ENCODE measurements at places on chromosomes 11 and 22.
A peak's percentile ranks its signal among the peaks of the same experiment; 100 is the strongest.

DNA sequence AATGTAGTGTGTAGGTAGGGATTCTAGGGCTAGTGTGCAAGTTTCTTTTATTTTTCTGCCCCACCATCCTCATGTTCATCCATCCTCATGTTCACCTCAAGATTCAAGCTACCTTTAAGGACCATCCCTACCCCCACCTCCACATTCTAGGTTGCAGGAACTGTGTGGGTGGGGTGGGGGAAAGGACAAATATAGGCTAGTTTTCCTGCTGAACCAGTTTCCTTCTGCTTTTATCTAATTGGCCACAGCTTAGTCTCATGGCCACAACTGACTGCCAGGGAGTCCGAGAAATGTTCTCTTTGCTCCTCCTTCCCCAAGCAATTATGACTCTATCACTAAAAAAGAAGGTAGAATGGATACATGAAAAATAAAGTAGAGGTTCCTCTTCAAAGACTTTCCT is 179.0 kb upstream of the LARGE1 start:
- no peak overlapping the region for H3K4me3 ChIP-seq
- H3K27me3 ChIP-seq, result no peaks in the 10 kb centered on the region
- no peaks in the 10 kb centered on the region for H3K36me3 ChIP-seq
- no peak for DNase-seq

GRCh38 chr11:13450832-13451397 is 12.1 kb downstream of the BTBD10 start:
- no peaks in the 10 kb centered on the region for H3K4me1 ChIP-seq
- no peaks in the 10 kb centered on the region for H3K27me3 ChIP-seq
- DNase-seq, result no peak
- peak overlapping the region; percentile 11 for H3K27ac ChIP-seq
- no peak overlapping the region for H3K4me3 ChIP-seq
- H3K36me3 ChIP-seq, result peaks cover 4% of the 10 kb centered on the region

- peak; percentile 48 for DNase-seq
- H3K4me1 ChIP-seq, result peaks cover 12% of the 10 kb centered on the region
- H3K36me3 ChIP-seq, result no peaks in the 10 kb centered on the region
These were observed 10.8 kb downstream of the ST3GAL4 start for GRCh38 chr11:126366064-126366822.

DNA sequence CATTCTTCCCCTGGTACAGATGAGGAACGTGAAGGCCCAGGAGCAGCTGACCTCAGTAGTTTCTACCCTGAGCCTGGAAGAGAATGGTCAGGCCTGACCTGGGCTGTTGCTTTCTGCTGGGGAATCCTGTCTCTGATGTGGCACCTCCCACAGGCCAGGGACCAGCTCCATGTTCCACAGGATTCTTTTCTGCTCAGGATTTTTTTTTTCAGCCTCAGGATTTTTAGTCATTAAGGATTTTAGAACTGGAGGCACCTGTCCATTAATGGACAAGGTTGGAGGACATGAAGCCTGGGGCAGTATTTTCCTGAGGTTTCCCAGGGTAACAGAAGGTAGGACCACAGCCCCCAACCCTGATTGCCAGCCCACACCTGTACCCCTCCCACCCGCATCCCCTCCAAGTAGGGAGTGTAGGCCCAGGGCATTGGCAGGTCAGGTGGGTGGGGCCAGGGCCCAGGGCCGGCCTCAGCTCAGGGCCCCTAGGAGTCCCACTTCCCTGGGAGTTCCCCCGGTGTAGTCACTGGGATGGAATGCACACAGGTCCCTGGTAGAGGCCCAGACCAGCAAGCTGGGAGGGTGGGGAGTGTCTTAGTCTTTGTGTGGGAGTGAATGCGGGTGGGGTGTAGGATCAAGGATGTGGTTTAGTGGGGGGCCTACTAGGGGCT is 16.1 kb downstream of the BIK start:
- H3K27ac ChIP-seq, result no peak overlapping the region
- no peaks in the 10 kb centered on the region for H3K4me1 ChIP-seq
- DNase-seq, result peak; percentile 62
- H3K27me3 ChIP-seq, result no peaks in the 10 kb centered on the region
- no peak overlapping the region for H3K4me3 ChIP-seq

GRCh38 chr11:13136272-13136596 is 127.1 kb downstream of the RASSF10 start:
- H3K36me3 ChIP-seq, result no peaks in the 10 kb centered on the region
- peak overlapping the region; percentile 86 for H3K27ac ChIP-seq
- peaks cover 42% of the 10 kb centered on the region for H3K27me3 ChIP-seq
- H3K4me1 ChIP-seq, result peaks cover 15% of the 10 kb centered on the region
- DNase-seq, result no peak

- peak; percentile 97 for DNase-seq
- no peaks in the 10 kb centered on the region for H3K4me1 ChIP-seq
- peaks cover 53% of the 10 kb centered on the region for H3K27me3 ChIP-seq
- H3K27ac ChIP-seq, result no peak overlapping the region
- no peak overlapping the region for H3K4me3 ChIP-seq
These were observed 324.4 kb downstream of the NTM start for GRCh38 chr11:131694526-131695424.

DNA sequence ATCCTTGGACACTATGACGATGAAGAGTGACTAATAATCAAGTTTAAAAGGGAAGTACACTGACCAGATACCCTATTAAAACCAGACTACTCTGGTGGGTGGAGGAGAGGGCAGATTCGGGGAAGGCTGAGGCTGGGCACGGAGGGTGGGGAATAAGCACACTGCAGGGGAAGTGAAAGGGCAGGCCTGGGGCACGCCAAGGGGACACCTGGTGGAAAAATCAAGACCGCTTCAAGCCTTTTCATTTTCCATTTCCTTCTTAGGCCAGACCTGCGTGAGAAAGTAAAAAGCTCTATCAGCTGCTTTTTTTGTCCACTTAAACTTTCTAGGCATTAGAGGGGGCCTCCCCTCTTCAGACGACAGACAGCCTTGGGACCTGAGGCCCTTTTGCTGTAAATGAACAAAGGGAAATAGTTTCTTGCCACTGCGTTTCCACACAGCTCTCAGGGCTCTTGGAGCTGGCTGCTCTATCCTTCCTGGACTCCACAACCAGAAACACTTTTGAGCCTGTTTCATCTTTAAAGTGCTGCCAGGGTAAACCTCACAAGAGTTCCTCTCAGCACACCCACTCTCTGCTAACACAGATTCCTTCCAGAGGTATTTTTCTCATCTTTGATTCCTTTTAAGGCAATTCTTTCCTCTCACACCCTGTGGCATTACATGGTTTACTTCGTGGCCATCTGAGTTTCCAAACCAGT is 25.0 kb upstream of the SERPIND1 start:
- no peaks in the 10 kb centered on the region for H3K27me3 ChIP-seq
- no peak for DNase-seq
- H3K36me3 ChIP-seq, result peaks cover 18% of the 10 kb centered on the region
- no peaks in the 10 kb centered on the region for H3K4me1 ChIP-seq

DNA sequence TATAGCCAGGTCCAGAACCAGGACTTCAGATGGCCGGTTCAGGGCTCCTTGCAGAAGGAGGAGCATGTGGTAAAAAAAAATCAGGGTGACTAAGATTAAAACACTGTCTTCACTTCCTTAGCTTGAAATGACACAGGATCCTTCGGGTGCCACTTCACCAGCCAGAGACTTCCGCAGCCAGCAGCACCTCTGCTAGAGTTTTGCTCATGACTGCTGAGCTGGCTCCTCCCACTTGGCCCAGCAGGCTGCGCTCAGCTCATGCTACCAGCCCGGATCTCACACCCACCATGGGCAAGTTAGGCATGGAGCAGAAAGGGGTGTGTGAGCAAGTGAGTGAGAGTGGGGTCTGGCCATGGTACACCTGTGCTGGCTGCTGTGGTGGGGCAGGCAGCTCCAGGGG is 6.6 kb upstream of the MS4A18 start:
- no peaks in the 10 kb centered on the region for H3K27me3 ChIP-seq
- DNase-seq, result no peak
- H3K4me3 ChIP-seq, result no peak overlapping the region
- H3K4me1 ChIP-seq, result no peaks in the 10 kb centered on the region

- no peak overlapping the region for H3K27ac ChIP-seq
- H3K36me3 ChIP-seq, result no peaks in the 10 kb centered on the region
- H3K4me1 ChIP-seq, result no peaks in the 10 kb centered on the region
These were observed 15.9 kb downstream of the LSP1 start for GRCh38 chr11:1868636-1869291.

- peak; percentile 77 for DNase-seq
- no peaks in the 10 kb centered on the region for H3K36me3 ChIP-seq
- no peak overlapping the region for H3K27ac ChIP-seq
- peak overlapping the region; percentile 75 for H3K4me3 ChIP-seq
- H3K4me1 ChIP-seq, result no peaks in the 10 kb centered on the region
These were observed 911 bp downstream of the A4GALT start for GRCh38 chr22:42719656-42720262.

GRCh38 chr22:40525250-40525884 is 111.2 kb downstream of the MRTFA start:
- no peak overlapping the region for H3K27ac ChIP-seq
- peak; percentile 77 for DNase-seq
- H3K4me1 ChIP-seq, result peaks cover 5% of the 10 kb centered on the region
- no peaks in the 10 kb centered on the region for H3K27me3 ChIP-seq
- no peaks in the 10 kb centered on the region for H3K36me3 ChIP-seq
- H3K4me3 ChIP-seq, result no peak overlapping the region

DNA sequence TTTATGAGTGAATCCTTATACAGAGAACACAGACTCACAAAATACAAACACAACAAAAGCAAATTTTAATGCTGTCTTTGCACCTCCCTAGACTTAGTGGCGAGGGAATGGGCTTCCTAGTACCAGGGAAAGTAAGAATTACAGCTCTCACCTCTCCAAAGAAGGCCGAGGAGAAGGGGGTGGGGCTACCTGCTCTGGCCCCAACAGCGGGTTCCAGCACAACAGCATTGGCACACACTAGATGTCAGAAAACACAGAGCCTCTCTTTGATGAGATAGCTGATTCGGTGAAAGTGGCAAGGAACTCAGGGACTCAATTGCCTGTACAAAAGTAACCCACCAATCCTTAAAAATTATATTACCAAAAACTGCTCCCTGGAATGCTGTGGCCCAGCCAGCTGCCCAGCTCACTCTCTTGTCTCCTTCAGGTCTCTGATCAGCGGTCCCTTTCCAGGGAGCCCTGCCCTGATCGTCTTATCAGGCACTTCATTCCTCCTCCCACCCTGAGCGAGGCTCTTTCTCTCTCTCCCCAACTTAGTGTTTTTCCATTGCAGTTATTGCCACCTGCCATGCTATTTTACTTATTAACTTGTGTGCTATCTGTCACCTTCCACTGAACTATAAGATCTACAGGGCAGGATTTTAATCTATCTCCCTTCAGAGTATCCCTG is 30.7 kb downstream of the SPON1 start:
- H3K4me1 ChIP-seq, result no peaks in the 10 kb centered on the region
- H3K27me3 ChIP-seq, result no peaks in the 10 kb centered on the region
- H3K4me3 ChIP-seq, result no peak overlapping the region
- DNase-seq, result no peak

DNA sequence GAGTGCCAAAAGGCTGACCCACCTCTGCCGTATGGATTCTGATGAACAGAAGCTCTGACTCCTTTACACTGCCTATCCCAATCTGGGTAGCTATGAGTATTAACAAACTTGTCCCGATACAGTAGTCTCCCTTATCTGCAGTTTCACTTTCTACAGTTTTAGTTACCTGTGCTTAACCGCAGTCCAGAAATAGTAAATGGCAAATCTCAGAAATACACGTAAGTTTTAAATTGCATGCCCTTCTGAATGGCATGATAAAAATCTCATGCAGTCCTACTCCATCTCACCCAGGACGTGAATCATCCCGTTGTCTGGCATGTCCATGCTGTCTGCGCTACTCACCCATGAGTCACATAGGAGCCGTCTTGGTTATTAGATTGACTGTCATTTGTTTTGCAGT is 68.8 kb downstream of the SNX19 start:
- no peaks in the 10 kb centered on the region for H3K36me3 ChIP-seq
- H3K4me3 ChIP-seq, result no peak overlapping the region
- no peaks in the 10 kb centered on the region for H3K27me3 ChIP-seq

GRCh38 chr11:64032050-64032449 is 3.7 kb upstream of the FLRT1 start:
- H3K27me3 ChIP-seq, result peaks cover 53% of the 10 kb centered on the region
- H3K36me3 ChIP-seq, result no peaks in the 10 kb centered on the region
- peaks cover 7% of the 10 kb centered on the region for H3K4me1 ChIP-seq
- H3K4me3 ChIP-seq, result no peak overlapping the region

Measured in endodermal cell (in vitro differentiated cells).